ENCODE measurements at places on chromosomes 6 and 20. TPM values are rescaled to one million over a fixed set of nuclear protein-coding genes. Genes with fewer than 3 reads are reported as not detected.

Gene CEP57L1
- total RNA-seq = 59.7 TPM

GRCh38 chr6:5084781-5085647, at the start of gene PPP1R3G:
TSS of gene PPP1R3G (plus strand) at chr6:5085341. CDS start at chr6:5085486, 145 bp downstream.
- peak; percentile 74 for DNase-seq

DNA sequence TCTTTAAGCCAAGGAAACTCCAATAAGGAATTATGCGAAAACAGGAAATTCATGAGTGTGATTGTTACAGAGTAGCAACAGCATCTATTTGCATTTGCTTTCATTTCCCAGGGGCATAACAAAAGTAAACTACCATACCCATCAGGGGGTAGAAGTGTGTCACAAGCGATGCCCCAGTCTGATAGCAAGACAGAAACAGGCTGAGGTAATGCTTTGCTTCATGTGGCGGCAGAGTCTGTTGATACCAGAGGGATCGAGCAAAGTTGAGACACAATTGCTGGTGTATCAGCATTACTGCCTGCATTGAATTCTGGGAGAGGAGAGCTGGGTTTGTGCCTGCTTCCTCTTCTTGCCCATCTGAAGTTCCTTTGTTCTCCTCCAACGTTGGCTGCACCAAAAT, 51.2 kb upstream of the LYRM2 start:
- no peak for DNase-seq

DNA sequence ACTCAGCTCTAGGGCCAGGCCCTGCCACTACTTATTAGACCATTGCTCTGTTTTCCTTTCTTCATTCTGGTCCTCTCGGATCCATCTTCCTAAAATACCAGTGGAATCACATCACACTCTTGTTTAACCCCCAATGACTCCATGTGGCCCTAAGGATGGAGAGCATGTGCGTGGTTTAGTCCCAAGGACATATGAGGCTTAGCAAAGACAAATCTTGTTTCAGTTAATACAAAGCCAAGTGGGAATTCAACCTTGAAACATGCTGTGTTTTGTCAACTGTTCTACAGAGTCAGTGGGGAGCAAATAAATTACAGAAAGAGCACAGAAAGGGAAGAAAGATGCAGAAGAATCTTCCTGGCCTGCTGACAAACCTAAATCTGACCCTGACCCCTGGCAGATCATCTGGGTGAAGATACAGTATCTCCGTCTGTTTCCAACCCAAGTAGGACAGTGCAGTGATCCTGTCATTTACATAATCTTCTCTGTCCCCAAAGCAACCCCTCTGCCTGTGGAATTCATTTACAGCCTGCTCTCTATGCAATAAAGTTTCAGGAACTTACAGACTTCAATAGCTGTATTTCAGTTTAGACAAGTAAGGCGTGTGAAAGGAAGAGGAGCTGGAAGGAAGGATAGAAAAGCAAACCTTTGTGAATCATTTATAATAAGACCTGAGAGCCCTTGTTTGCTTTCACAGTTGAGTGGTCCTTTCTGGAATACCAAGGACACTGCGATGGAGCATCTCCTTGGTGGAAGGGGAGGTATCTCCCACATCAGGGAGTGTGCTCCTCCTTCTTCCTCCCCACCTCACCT, 144.0 kb downstream of the THBS2 start:
- peak; percentile 18 for DNase-seq

Measured in umbilical cord (tissue), 2 donors.